ENCODE measurements at places on chromosomes 12 and 14. TPM values are rescaled to one million over a fixed set of nuclear protein-coding genes. Genes with fewer than 3 reads are reported as not detected.

DNA sequence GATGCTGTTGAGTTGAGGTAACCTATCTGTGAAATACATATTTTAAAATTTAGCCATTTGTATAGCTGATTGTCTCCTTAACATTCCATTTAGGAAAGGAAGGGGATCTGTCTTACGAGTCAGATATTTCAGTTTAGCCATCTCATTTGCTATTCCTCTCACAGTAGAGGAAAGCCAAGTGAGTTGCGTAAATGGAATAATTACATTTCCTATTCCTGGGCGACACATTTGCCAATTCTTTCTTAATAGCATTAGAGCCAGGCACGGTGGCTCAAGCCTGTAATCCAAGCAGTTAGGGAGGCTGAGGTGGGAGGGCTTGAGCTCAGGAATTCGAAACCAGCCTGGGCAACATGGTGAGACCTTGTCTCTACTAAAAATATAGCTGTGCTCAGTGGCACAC, 116.3 kb downstream of the TMX1 start:
- no peaks in the 10 kb centered on the region for H3K4me1 ChIP-seq
- no peak for DNase-seq
- H3K4me3 ChIP-seq = no peak overlapping the region
- H3K27me3 ChIP-seq = no peaks in the 10 kb centered on the region
- H3K36me3 ChIP-seq = no peaks in the 10 kb centered on the region

DNA sequence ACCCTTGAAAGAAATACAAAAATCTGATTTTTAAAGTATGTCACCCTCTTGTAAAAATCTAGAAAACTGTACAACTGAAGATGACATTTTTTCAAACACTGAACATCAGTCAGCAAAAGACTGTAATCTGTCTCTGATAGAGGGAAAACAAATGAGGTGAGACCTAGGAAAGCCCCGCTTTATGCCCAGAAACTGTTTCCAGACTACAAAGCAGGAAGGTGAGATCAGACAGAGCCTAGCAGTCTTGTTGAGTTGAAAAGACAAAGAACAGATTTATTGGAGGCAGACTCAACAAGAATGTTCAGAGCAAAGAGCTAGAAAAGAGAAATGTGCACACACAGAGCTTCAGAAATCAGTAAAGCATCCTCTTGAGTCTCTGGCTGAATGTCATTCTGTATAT, 873.6 kb downstream of the LRFN5 start:
- no peaks in the 10 kb centered on the region for H3K27me3 ChIP-seq
- no peak overlapping the region for H3K27ac ChIP-seq
- no peaks in the 10 kb centered on the region for H3K36me3 ChIP-seq
- H3K4me3 ChIP-seq = no peak overlapping the region
- no peak for DNase-seq
- no peaks in the 10 kb centered on the region for H3K4me1 ChIP-seq

GRCh38 chr12:10363658-10363913, 26.3 kb downstream of the KLRK1 start:
- H3K4me1 ChIP-seq = peaks cover 8% of the 10 kb centered on the region
- no peak for DNase-seq
- H3K4me3 ChIP-seq = peak overlapping the region; percentile 58
- H3K27ac ChIP-seq = peak overlapping the region; percentile 91

- H3K4me1 ChIP-seq = peaks cover 15% of the 10 kb centered on the region
- no peaks in the 10 kb centered on the region for H3K36me3 ChIP-seq
Observed at GRCh38 chr12:132702640-132703039, 8.0 kb upstream of the PGAM5 start.

- DNase-seq = no peak
- no peak overlapping the region for H3K4me3 ChIP-seq
- peak overlapping the region; percentile 82 for H3K27ac ChIP-seq
- no peaks in the 10 kb centered on the region for H3K27me3 ChIP-seq
- no peaks in the 10 kb centered on the region for H3K36me3 ChIP-seq
- peaks cover 68% of the 10 kb centered on the region for H3K4me1 ChIP-seq
Observed at GRCh38 chr12:89392391-89392790, 40.1 kb upstream of the DUSP6 start.

DNA sequence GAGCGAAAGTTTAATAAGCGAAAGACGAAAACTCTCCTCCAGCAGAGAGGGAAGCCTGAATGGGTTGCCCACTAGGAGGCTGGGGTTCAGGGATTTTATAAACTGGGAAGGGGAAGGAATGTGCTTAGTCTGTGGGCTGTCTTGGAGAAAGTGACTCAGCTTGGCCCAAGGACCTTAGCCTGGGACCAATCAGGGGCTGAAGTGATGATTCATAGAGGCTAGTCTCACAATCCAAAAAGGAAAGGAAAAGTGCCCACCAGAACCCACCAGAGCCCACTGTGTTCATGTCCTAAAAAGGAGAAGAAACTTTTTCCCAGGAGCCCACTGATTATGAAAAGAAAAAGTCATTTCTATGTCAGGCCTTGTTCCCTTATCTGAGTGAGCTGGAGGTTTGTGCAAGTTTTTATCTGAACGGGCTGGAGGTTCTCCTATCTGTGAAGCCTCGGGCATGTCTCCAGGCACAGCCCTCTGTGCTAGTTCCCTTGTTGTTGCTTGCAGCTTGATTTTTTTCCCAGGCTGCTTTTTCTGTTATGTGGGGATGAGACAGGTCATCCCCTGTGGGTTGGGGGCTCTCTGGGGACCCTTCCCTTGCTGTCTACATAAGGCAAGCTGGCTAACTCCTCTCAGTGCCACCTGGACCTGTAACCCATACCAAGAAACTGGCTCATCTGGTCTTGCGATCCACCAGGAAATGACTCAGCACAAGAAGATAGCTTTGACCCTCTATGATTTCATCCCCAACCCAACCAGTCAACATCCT, 8.3 kb upstream of the GOLGA5 start:
- DNase-seq = no peak
- H3K36me3 ChIP-seq = no peaks in the 10 kb centered on the region
- no peaks in the 10 kb centered on the region for H3K4me1 ChIP-seq
- H3K27me3 ChIP-seq = no peaks in the 10 kb centered on the region
- H3K27ac ChIP-seq = peak overlapping the region; percentile 18

- H3K36me3 ChIP-seq = no peaks in the 10 kb centered on the region
- no peaks in the 10 kb centered on the region for H3K4me1 ChIP-seq
- H3K4me3 ChIP-seq = no peak overlapping the region
- no peak for DNase-seq
- H3K27ac ChIP-seq = no peak overlapping the region
Observed at GRCh38 chr12:28925719-28926376, 223.2 kb upstream of the FAR2 start.

Gene HVCN1
- total RNA-seq = 71.3 TPM

DNA sequence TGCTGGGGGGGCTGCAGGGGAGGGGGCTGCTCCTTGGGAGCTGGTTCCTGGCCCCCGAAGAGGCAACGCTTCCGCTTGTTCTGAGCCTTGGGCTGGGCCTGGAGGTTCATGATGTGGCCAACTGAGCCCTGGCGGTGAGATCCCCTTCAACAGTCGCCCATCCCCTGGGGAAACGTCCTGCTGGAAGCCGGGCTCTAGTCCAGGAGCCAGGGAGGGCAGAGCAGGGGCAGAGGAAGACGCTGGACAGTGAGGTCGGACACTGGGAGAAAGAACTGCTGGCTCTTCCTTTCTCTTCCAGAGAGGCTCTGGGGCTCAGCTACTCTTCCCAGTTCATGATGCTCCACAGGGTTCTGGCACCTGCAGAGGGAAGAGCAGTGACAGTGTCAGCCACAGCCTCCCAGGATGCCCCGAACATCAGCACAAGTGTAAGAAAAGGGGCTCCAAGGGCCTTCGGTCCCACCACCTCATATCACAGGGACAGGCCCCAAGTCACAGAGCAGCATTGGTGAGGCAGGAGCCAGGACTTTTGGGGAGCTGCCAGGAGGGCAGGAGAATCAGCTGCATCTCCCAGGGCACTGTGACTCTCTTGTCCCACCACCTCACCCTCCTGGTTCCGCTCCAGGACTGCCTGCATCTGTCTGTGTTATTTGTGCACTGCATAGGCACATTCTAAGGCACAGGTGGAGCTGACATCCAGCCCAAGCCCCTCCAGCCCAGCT, 25.9 kb upstream of the PNMA1 start:
- peaks cover 61% of the 10 kb centered on the region for H3K4me1 ChIP-seq
- peaks cover 55% of the 10 kb centered on the region for H3K36me3 ChIP-seq
- H3K27ac ChIP-seq = peak overlapping the region; percentile 86
- DNase-seq = peak; percentile 70

DNA sequence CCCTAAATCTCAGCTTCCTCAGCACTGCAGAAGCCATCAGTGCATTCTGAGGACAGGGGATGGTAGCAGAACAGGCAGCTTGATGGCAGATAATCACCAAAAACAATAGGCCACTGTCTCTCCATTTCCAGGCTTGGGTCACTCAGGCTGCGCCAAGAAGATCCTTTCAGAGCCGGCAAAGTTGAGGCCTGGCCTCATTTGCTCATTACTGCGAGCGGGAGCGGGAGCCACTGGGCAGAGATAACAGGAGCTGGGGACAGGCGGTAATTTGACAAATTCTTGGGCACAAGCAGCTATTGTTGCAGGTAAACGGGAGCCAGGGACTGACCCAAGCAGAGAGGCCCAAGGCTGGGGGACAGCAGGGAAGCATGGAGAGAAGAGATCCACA, 2.1 kb downstream of the MSI1 start:
- no peak overlapping the region for H3K4me3 ChIP-seq
- peaks cover 14% of the 10 kb centered on the region for H3K4me1 ChIP-seq
- no peak overlapping the region for H3K27ac ChIP-seq
- H3K27me3 ChIP-seq = peaks cover 85% of the 10 kb centered on the region

GRCh38 chr12:57489157-57489641, 1.3 kb downstream of the MARS1 start:
- peaks cover 18% of the 10 kb centered on the region for H3K4me1 ChIP-seq
- H3K4me3 ChIP-seq = peak overlapping the region; percentile 76
- peak; percentile 49 for DNase-seq

Gene SUOX
- 22.2 TPM for total RNA-seq

Gene CD27
- total RNA-seq = 97.2 TPM

DNA sequence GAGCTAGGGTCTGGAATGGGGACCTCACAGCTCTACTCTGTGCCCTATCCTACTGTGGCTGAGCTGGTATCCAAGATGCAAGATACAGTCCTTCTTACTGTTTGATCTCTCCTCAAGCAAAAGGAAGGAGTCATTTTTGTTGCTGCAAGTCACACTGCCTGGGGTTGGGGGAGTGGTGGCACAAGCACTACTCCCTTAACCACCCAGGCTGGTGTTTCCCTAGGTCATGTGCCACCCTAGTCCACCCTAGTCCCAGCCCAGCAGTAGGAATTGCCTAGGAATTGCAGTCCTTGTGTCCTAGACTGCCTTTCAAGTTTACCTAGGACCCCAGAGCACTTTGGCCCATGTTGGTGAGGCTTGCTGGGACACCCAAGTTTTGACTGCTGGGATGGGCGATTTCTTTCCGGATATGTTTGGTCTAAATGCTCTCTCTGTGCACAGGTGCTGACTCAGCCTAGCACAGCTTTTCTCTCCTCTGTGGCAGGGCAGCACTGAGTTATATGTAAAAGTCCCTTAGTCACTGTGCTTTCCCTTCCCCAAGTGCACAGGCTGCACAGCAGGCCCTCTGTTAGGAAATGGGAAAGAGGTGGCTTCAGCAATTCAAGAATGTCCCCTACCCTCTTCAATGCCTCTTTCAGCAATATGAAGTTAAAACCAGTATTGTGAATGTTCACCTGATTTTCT, 54.9 kb downstream of the SLC6A15 start:
- H3K4me3 ChIP-seq = no peak overlapping the region
- DNase-seq = no peak
- no peaks in the 10 kb centered on the region for H3K36me3 ChIP-seq

DNA sequence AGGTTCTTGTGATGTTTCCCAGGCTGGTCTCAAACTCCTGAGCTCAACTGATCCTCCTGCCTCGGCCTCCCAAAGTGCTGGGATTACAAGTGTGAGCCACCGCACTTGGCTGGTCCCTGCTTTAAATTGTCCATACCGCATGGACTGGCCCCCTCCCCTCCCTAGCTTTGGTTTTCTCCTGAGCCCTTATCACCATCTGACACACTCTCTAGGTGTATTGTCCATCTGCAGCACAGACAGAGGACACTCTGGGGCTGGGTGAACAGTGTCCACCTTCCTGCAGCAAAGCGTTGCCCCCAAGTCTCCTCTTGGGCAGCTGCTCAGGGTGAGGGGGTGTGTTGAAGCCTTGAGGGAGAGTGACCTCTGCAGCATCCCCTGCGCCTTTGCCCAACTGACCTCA, 36.0 kb upstream of the DLK1 start:
- H3K4me1 ChIP-seq = no peaks in the 10 kb centered on the region
- DNase-seq = no peak
- no peak overlapping the region for H3K4me3 ChIP-seq
- H3K36me3 ChIP-seq = no peaks in the 10 kb centered on the region
- no peak overlapping the region for H3K27ac ChIP-seq
- H3K27me3 ChIP-seq = no peaks in the 10 kb centered on the region

Gene ACOT6
- total RNA-seq = not detected

DNA sequence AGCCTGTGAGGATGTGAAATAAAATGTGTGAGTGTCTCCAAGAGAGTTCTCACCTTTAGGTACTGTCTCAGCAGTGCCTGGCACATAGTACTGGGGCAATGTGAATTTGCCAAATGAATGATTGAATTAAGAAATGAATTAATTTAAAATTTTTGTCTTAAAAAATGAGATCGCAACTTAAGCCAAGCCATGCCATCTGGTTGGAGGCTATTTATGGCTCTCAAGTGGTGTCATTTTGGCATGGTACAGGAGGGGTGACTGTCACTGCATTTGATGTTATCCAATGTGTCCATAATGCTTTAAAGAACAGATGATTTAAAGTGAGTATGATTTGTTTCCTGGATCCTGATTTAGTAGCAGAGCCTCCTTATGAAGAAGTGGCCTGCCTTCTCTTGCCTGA, 80.3 kb downstream of the SRGAP1 start:
- no peak for DNase-seq
- H3K27ac ChIP-seq = no peak overlapping the region
- H3K36me3 ChIP-seq = no peaks in the 10 kb centered on the region
- no peaks in the 10 kb centered on the region for H3K4me1 ChIP-seq

DNA sequence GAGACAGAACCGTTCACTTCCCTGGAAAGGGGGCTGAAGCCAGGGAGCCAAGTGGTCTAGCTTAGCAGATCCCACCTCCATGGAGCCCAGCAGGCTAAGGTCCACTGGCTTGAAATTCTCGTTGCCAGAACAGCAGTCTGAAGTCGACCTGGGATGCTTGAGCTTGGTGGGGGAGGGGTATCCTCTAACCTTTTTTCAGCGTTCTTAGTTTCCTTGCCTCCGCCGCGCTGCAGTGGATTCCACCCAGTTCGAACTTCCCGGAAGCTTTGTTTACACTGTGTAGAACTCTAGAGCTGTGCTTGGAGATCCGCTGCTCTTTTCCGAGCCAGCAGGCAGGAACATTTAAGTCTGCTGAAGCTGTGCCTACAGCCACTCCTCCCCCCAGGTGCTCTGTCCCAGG, 45.2 kb upstream of the FKBP4 start:
- H3K27me3 ChIP-seq = peaks cover 23% of the 10 kb centered on the region
- H3K36me3 ChIP-seq = no peaks in the 10 kb centered on the region
- peaks cover 9% of the 10 kb centered on the region for H3K4me1 ChIP-seq
- H3K4me3 ChIP-seq = no peak overlapping the region
- no peak overlapping the region for H3K27ac ChIP-seq

Gene OAS1
- 48.7 TPM for total RNA-seq

Gene HOXC12
- total RNA-seq = not detected
